ENCODE measurements at places on chromosomes 7 and 10.

DNA sequence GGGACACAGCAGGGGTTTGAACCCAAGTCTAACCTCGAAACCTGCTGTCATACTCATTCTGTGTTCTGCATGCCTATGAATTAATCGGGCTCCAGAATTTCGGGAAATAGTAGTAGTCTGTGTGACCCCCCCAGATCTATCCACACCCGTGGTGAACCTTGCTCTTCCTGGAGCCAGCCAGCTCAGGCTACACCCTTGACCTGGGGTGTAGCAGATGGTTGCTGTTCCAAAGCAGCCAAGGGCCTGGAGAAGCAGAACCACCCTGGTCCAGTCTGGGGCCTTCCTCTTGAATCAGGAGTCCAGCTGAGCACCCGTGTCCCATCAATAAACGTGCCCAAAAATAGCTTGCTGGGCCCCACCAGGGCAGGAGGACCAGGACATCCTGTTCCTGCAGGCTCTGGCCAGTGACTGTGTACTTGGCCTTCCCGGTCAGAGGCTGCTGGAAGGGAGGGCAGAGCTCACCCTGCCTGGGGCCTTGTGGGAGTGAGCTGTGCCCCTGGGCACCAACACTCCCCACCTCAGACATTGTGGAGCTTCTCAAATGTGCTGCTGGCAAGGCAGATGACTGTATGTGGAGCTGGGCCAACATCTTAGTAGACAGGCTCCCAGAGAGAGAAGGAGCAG is 101.2 kb upstream of the ZNF716 start:
- no peak for DNase-seq

- no peak for DNase-seq
Observed at GRCh38 chr7:50266635-50267386, 37.7 kb upstream of the IKZF1 start.

DNA sequence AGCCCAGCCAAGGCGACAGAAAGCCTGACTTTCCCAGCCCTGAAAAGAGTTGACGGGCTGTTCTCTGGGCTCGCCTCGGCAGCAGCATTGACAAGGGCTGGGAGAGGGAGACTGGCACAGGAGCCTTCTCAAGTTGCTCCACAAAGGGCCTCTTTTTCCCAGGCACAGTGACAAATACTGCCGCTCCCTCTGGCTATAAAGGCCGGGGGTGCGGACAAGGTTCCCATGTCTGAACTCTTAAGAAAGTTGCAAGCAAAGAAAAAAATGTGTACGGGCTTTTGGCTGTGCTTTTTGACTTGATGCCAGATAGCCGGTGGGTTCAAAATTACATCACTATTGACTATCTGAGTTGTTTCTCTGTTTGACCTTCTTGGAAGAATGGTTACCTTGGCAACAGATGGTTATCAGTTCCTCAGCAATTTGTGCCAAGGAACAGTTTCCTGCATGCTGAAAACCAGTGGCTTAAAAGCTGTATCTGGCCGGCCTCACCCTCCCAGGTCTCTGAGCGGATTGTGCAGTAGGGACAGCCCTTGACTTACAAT is 115.9 kb upstream of the EEPD1 start:
- DNase-seq = no peak

- no peak for DNase-seq
Observed at GRCh38 chr7:95047291-95047690, 139.9 kb downstream of the PPP1R9A start.

GRCh38 chr7:143390104-143390772 is 9.1 kb downstream of the ZYX start:
- DNase-seq = no peak

GRCh38 chr7:92653136-92653535 is 62.9 kb upstream of the FAM133B start:
- DNase-seq = no peak

DNA sequence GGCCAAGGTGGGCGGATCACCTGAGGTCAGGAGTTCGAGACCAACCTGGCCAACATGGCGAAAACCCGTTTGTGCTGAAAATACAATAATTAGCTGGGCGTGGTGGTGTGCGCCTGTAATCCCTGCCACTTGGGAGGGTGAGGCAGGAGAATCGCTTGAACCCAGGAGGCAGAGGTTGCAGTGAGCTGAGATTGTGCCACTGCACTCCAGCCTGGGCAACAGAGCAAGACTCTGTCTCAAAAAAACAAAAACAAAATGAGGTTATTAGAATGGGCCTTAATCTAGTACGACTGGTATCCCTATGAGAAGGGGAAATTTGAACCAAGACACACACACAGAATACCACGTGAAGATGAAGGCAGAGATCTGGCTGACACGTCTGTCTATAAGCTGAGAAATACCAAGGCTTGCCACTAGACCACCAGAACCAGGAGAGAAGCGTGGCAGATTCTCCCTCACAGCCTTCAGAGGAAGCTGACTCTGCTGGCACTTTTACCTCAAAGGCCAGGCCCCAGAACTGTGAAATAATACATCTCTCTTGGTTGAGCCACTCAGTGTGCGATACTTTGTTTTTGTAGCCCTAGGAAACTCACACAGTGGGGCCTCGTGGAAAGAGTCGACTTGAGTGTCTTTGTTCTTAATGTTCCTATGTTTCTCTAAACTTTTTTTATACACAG is 59.6 kb downstream of the TMEM209 start:
- DNase-seq = no peak

DNA sequence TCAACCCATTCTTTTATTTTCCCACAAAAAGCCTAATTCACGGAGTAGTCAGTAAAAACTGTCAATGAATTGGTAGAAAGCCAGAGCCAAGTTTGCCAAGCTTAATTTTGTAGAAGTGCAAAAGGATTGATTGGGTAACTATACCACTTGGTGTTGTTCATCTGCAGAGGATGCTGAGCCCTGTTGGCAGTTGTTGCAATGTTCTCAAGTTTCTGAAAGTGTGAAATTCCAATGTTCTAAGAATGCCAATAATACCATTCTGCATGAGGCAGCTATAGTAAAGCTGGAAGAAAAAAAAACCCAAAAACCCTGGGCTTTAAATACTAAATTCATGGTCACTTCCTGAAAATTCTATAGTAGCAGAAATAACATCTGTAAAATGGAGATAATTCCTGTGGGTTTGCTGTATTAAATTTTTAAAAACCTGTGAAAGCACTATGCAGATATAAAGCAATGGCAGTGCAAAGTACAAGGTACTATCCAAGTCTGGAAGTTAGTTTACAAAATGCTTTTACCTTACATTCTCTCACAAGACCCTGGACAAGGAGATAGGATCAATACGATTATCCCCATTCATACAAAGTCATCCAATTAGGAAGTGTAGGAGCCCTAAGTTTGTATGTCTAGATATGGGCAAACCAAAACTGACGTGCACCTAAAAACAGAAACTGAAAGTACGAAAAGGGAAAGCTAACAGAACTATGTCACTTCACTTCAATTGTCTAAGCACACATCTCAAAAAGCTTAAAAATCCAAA is 6.0 kb upstream of the PON1 start:
- DNase-seq = no peak

DNA sequence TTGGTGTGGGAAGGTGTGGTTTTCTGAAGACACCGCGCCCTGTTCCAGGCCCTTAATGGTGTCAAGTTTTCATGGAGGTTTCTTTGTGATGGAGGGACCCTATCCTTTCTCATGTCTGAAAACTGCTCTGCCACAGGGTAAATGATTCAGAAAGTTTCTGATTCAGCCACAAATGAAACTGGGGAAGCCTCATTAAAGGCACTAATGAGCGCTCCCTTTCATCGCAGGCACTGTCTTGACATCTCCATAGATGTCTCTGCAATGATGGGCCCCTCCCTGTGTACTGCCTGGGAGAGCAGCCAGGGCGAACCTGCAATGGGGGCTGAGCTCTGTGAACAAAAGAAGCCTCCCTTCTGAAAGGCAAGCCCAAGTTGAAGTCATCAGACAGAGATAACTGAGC is 355.3 kb downstream of the PRPF18 start:
- DNase-seq = no peak

DNA sequence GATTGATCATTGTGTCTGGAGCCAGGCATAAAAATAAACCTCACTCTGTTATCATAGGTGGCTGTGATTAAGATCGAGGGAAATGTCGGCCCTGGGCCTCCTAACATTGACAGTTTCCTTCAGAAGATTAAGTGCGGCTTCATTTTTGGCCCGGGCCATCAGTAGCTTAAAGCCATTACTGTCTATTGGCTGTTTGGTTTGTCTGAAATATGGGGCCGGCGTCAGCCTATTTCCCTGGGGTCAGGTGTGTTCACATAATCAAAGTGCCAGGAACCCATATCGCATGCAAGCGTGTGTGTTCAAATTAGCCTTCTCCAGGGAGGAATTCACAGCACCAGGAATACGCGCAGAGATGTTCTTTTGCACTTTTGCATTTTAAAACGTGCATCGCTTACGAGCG is 114.7 kb downstream of the CUX1 start:
- no peak for DNase-seq

GRCh38 chr10:23505797-23506465 is 67.1 kb downstream of the OTUD1 start:
- no peak for DNase-seq

DNA sequence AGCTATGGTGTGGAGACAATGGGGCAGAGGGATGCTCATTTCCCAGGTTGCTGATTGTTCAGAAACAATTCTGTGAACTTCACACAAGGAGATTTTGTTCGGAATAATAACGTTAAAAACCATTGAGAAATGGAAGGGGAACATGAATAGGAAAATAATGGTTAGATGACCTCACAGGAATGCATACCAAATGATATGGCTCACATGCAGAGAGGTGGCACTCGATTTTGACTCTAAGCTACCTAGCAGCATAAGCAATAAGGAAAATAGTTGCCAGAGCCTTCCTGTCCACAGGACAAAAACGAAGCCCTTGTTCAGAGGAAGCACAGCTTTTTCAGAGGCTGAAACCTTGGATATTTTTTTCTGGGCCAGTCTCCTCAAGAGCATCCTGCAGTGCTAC is 293.1 kb downstream of the ZEB1 start:
- no peak for DNase-seq

Data from GM12892 (cell line).